ENCODE measurements at places on chromosomes 5 and 9.

DNA sequence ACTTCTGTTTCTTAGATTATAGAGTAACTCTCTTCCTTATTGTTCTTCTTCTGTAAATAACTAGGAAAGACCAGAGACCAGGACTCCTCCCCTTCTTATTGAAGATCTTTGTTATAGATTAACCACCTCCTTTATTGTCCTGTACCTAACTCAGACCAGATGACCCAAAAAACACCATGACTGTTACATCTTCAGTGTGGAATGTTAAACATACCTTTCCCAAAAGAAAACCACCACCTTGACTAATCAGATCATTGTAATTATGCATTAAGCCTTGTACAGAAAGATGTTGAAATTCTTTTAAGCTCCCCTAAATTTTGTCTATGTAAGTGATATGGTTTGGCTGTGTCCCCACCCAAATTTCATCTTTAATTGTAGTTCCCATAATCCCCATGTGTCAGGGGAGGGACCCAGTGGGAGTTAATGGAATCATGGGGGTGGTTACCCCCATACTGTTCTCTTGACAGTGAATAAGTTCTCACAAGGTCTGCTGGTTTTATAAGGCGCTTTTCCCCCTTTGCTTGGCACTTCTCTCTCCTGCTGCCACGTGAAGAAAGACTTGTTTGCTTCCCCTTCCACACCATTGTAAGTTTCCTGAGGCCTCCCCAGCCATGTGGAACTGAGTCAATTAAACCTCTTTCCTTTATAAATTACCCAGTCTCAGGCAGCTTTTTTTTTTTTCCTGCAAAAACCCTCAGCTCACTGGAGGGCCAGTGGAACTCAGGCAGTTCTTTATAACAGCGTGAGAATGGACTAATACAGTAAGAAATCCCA is 26.3 kb downstream of the ARSB start:
- DNase-seq = no peak

DNA sequence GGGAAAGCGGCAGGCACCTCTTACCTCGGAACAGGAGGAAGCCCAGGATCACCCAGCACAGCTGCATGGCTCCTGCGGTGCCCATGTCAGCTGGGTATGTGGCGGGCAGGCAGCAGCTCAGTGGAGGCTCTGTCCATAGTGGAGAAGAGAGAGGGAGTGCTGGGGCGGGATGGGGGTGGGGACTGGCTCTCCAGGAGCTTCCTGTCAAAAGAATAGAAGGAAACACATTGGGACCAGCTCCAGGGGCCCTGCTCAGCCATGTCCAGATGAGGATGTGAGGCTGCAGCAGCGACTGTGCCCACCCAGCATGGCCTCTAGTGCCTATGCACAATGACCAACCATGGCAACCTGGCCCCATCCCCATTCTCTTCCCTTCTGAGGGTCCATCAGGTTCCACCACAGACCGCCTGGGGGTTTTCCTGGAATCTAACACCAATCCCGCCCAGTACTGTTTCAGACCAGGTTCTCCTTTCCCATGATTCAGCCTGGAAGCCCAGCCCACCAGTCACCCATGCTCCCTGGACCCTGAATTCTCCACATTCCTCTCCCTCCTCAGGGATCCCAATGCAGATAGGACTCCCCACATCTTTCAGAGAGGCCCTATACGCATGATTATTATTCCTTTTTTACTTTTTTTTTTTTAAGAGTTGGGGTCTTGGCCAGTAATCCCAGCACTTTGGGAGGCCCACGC is at the start of gene ECSCR:
ECSCR (minus strand) TSS at position 158 of the 691 bp plus-strand sequence; CDS start at position 85, 73 bp downstream.
- DNase-seq = no peak

DNA sequence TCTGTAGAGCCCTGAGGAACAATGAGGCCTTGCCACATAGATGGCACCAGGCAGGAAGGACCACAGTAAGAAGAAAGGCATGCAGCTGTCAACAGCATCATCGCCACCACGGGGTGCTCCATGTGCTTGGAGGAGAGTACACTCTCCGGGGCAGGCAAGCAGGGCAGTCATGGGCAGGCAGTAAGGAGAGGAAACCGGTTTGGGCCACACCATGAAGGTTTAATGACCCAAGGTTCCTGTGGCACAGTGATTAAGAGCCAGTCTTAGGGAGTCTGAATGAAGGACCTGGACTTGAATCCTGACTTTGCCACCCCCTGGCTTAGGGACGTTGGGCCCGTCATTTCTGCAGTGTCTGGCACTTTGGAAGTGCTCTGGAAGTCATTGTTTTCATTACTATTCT is 80.6 kb upstream of the ZBTB43 start:
- DNase-seq = no peak

DNA sequence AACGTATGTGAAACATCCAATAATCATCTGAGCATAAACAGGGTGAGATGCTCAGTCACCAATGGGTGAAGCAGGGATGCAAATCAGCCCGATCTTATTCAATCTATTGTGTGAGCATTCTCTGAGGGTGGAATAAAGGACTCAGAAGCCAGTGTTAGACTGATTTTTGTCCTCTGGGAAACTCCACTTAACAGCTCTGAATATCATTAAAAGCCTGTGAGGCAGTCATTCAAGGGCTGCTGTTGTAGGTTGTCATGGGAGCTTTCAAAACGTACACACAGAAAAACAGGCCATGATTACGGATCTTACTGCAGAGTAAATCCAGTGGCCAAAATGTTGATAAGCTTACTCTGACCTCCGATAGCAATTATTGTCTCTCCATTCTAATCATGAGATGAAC is 266.5 kb upstream of the EFNA5 start:
- no peak for DNase-seq

- DNase-seq = no peak
These were observed 209.9 kb downstream of the SEMA5A start for GRCh38 chr5:9335754-9336495.

DNA sequence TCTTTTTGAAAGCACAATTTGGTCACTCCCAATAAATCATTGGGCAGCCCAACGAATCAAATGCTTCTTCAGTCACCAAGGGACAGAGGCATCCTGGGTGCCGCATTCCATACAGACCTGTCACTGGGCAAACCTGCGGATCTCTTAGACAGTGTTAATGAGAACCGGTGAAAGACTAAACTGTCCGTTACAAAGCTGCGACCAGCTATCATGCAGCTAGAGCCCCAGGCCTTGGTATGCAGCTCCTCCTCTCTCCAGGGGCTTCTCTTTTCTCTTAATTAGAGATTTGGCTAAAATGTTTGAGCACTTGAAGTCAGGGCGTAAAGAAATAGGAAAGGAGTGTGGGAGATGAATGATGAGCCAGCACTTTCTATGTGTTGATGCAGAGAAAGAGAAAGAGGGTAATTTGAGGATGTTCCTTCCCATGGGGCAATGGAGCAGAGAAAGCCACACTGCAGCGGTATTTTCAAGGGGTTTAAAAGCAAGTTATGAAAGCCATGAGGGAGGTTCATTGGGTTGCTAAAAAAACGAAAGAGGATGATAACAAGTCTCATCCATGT is 175.3 kb downstream of the RFK start:
- DNase-seq = no peak

- DNase-seq = no peak
These were observed 466.7 kb downstream of the NFIB start for GRCh38 chr9:13847270-13847669.

DNA sequence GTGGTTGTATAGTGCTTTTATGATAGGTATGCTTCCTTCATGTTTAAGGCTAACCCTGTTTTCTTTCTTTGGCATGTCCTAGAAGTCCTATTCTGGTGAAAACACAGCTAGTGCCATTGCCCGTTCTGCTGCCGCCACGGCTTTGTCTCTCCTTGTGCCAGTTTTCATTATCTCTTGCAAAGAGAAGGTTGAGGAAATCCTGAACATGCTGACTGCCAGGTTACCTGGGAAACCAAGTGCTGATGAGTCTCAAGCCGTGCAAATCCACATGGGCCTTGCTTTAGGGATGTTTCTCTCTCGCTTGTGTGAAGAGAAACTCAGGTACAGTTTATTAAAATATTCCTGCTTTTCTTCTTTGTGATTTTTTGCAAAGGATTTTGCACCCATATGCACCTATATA is 102.2 kb downstream of the HACD4 start:
- no peak for DNase-seq

DNA sequence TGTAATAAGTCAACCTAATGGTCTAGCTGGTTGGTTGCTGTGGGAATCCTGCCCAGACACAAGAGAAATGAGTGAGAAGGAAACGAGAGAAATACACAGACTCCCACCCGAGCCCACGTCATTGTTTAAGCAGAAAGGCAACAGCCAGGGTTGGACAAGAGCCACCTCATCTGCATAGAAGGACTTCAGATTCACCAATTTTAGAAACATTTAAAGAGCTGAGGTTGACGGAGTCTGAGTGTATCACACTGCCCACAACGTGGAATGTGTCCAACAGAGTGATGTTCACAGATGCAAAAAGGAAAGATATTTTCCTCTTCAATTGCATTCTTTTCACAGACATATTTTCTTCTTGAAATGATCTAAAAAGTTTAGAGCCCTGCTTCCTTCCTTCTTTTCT is 349.5 kb downstream of the AGTPBP1 start:
- no peak for DNase-seq

- no peak for DNase-seq
These were observed 1115.5 kb downstream of the DTWD2 start for GRCh38 chr5:117872798-117873368.

DNA sequence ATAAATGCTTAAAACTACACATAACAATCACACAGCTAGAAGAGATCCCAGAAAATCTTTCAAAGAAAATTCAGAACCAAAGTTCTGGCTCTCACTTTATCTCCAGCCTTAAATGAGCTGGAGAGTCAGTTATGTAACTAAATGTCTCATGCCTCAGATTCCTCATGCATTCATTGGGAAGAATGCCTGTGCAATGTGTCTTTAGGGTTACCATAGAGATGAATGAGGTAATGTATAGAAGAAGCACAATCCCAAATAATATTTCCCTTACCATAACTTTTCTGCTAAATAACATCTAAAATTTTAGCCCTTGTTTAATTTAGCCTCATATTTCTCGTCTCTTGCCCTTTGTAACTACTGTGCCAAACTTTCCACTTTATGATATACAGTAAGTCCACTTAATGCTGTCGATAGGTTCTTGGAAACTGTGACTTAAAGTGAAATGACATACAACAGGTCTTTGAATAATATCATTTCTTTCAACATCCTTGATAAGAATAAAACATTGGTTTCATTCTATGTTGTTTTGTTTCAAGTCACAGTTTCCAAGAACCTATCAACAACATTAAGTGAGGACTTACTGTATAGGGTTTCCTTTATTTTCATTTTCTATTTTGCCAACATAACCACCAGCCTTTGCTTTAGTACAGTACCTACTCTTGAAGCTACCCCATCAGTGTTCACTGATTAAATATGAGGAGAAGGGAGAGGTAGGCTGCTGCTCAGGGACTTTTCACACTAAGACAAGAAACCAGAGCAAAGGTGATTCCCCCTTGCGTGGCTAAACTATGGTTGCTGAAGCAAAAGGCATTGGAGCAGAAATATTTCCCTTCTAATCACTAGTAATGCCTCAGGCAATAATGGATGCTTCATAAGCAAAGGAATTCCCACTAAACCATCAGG is 295.7 kb upstream of the PTGER4 start:
- no peak for DNase-seq

DNA sequence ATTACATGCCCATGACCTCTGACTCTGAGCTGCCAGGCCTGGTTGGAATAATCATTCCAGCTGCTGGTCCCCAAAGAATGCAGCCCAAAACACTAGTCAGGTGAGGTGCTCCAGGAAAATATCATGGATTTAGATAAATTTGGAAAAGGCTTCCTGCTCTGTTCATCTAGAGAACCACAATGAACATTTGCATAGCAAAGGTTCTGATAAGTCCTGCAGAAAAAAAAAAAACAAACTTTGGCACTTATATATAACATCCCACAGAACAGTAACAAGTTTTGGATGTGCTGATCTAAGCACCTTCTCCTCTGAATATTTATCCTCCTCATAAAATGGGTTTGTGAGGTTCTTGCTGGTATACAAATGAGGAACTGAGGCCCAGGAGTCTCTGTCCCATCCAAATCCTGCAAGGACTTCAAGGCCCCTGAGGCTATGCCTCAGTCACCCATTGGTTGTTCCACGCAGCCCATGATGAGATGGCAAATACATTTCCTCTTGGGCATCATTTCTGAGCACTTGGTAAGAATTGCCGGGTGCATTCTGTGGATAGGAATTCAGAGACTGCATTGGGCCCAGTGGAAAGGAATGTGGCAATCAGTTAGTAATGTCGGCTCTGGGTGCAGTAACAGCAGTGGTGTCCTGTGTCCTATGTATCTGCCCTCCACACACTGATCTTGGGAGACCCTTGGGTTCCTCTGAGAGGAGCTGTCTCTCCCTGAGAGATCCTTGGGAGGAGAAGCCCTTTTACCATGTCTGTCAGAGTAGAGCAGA is 73.4 kb upstream of the ASS1 start:
- DNase-seq = no peak

DNA sequence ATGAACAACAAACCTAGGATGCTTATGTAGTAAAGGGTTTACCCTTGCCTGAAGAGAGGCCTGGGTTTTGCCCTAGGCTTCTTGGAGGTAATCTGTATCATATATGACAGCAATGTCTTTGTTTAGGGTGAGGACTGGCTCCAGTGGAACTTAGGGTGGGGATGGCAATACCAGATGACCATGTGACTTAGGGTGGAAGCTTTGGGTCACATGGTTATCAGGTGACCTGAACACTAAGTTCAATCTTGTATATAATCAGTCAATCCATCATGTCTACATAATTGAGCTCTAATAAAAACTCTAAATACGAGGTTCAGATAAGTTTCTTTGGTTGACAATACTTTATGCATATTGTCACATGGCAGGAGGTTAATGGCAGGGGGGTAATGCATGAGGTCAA is 10.6 kb upstream of the PPP2R2B start:
- no peak for DNase-seq

DNA sequence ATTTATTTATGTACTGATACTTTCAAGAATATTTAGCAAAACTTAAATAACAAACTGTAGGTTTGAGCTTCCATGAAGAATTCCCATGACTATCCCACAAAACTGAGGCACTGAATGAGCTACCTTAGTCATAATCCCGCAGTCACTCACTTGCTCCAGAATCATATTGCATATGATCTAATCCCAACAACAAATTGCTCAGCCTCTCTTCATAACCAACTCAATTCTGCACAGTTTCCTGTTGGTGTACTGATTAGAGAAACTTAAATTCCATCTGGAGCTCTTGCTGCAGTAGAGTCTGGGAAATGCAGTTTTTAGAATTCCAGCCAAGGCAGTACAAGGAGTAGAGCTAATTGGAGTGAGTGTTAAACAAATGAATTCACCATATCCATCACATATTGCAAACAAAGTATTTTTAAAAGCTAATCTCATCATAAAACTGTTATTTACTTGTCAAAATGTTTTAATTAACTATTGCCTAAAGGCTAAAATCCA is 35.7 kb upstream of the CDH18 start:
- no peak for DNase-seq
